ENCODE measurements at places on chromosomes 12 and 14.

GRCh38 chr12:90589956-90590355, 365.0 kb downstream of the CCER1 start:
- no peak for DNase-seq

- no peak for DNase-seq
Observed at GRCh38 chr12:34347367-34347766, 325.1 kb downstream of the ALG10 start.

DNA sequence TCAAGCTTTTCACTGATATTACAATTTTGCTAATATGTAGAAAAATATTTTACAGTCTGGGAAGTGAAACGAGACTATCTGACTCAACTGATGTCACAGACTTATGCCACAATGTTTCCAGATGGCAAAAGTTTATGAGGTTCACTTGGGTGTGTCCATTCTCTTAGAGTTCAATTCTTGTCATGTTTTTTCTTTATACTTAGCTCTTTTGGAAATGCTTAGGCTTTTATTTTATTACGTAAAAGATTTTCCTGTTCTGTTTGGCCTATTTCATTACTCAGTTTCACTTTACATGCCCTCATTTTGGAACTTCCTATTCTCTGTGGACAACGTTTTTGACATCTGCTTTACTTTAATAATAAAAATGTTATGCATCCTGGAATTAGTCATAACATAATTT, 2.1 kb upstream of the PDZRN4 start:
- DNase-seq = no peak

DNA sequence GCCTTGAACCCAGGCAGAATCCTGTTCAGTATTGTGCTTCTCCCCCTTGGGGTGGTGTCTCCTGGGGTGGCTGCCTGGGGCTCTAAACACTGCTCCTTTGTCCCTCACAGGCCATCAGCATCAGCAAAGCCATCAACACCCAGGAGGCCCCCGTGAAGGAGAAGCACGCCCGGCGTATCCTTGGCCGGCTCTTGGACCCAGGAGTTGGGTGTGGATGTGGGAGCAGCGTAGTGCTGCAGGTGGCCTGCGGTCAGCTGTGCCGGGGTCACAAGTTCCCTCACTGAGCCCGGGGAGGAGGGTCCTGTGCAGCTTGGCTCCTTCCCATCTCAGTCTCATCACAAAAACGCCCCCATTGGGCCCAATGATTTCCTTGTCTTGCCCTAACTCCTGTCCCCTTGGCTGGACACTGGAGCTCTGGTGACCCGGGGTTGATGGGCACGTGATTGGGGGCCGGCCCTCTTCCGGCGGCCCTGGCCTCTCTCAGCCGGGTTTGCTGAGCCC, 12.7 kb downstream of the HIP1R start:
- no peak for DNase-seq

DNA sequence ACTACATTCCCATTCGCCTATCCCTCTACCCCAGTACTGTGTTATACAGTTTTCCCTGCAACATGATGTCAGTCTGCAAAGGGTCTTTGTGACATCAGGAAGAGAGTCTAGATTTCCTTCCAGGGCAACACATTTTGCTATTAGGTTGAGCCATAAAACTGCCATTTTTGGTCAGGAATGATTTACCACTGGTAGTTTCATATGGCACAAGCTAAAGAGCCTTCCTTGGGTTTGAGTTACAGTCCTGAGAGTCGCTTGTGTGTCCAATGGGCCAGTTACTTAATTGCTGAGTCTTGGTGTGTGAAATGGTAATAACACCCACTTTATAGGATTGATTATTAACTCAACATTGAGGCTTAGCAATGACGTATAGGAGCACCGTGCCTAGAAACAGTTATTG, 22.6 kb upstream of the AMIGO2 start:
- DNase-seq = no peak

GRCh38 chr12:56122637-56123036, 4.6 kb downstream of the ZC3H10 start:
- DNase-seq = no peak

DNA sequence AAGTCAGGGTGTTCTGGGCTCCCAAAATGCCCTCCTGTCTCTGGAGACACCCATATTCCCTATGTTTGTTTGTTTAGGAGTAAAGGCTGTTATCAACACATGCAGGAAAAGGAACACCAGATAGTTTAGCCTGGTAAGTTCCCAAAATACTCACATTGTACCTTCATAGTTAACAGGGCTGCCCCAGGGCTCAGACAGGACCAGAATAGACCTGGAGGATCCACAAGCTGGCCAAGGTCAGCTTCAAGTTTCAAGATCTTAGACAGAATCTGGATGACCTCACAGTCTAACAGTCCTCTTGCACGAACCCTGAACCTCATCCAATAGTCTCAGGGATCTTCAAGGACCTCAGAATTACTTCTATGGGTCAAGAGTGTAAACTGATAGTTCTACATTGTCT, 18.1 kb upstream of the HSP90B1 start:
- no peak for DNase-seq

DNA sequence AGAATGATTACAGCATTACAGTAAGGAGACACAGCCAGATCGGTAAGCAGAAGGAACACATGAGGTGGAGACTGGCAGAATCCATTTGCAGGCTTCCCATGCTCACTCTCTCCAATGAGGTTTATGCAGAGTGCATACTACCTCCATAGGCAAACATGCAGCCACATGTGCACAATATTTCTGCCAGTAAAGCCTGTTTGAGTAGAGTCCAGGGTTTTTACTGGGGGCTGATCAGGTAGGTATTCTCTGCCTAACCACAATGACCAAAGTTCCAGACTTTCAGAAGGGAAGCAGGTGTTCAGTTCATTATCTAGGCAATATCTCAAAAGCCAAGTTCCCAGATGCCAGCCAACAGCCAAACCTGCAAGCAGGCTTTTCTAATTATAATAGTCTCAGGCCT, 31.1 kb downstream of the INTS13 start:
- no peak for DNase-seq

DNA sequence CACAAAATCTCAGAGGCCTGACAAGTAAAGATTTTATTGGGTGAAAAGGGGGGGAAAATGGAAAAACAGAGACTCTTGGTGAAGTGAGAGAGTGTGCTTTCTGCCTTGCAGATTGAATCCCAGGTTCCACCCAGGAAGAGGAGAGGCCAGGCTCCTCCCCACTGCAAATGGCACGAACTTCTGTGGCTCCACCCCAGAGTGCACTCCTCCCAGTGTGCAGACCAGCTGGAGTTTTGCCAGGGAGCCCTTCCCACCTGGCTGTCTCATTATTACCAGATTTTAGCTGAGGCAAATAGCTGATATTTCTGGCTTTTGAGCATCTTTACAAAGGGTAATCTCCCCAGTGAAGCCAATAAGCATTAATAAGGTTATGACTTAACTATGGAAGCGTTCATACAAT, 51.9 kb downstream of the TESPA1 start:
- DNase-seq = no peak

DNA sequence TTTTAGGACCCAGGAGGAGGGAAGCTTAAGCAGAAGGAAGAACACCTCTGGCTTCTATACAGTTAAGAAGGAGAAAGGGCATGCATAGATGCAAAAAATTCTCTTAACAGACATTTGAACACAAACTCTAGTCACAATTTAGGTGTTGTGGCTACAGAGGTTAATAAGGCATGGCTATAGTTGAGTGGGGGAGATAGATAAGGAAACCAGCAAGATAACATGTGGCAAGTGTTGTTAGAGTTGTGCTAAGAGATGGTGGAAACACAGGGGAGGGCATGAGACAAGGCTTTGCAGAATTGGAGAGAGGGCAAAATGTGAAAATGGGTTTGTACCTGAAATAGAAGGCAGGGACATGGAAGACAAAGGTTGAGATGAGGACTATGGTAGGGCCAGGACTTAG, 88.9 kb downstream of the MSRB3 start:
- DNase-seq = no peak

DNA sequence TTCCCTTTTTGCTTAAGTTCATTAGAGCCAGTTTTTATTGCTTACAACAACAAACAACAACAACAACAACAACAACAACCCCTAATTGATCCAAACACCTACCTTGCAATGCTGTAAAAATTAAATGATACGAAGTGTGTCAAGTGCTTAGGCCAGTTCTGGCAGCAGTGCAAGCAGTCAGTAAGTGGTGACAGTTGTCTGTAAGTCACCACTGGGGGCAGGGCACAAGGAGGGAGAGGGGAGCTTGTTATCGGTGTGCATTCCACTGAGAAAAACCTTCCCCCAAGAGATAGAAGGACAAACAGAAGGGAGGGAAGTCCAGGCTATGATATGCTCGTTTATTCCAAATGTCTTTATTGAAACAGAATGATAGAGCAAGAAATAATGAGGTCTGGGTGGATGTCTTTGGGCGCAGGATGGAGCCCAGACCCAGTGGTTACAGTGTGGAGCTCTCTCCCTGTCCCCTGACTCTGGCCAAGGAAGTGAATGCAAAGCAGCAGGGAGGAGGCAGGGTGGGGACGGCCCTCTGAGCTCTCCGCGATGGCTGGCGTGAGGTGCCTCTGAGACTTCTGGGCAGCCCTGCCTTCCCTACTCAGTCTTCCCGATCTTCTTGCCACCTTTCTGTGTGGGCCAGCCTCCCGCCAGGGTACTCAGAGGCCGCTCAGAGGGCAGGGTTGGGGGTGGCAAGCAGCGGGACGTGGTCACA, 6.5 kb downstream of the SLC22A17 start:
- DNase-seq = no peak

DNA sequence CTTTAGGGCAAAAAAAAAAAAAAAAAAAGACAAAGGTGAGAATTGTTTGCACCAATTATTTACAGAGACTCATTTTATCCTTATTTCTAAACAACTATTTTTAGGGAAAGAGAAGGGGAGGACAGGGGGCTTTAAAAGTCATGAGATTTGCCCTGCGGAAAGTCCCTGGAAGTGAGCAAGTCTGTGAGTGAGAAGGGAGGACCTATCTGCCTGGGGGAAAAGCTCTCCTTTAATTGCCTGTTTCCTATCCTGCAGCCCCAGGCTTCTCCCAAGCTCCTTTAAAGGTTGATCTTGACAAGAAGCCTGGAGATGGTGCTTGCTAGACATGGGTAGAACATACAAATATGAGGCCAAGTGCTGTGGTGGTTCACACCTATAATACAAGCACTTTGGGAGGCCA, 8.3 kb upstream of the CHST11 start:
- no peak for DNase-seq

DNA sequence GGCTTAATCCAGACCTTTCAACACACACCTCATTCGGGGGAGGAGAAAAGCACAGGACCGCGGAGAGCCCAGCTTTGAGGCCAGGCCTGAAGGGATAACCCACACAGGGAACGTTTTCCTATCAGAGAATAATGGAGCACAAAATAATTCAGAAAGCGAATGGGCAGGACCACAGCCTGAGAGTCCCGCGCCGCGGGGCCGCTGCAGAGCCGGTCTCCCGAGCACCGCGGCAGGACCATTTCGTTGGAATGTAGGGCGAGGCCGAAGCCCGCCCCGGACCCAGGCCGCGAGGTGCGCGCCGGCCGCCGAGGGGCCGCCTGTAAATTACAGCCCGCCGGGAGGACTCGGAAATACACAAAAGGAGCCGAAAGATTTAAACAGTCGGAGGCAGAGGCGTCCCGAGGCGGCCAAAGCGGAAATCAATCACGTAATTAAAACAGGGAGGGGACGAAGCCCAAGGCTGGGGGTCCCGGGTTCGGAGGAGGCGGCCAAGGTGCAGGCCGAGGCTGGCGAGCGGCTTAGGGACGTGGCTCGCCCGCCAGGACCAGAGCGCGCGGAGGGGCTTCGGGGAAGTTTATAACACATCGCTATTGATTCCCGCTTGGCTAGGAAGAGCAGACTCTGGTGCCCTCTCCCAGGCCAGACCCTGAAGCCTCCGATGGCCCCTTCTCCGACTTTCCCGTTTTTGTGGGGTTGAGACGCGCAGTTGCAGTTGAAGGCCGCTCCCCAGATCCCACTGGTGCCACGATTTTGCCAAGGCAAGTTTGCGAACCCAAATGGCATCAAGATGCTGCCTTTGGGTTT, 6.3 kb upstream of the HOXC4 start:
- no peak for DNase-seq

GRCh38 chr12:62523619-62524018, 57.0 kb downstream of the MON2 start:
- no peak for DNase-seq

- no peak for DNase-seq
Observed at GRCh38 chr14:33451211-33451610, 499.7 kb downstream of the EGLN3 start.

DNA sequence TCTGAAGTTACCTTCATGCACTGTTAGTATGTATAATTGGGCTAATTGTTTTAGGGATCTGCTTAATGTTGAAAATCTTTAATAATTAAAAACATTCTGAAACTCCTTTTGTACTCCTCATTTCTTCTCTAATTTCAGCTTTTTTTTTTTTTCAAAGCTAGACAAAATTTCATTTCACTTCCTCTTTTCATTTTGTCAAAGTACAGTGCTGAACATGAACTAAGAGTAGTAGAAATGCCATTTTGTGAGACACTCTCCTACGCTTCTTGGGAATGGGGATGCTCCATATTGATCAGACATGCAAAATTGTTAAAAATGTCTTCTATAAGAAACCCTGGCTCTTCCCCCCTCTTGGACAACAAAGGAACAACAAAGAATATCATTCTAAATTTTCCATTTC, 1.7 kb downstream of the ABCD2 start:
- DNase-seq = no peak

- DNase-seq = no peak
Observed at GRCh38 chr14:98269533-98269932, 1002.5 kb downstream of the BCL11B start.

GRCh38 chr12:70268972-70269371, 25.7 kb downstream of the CNOT2 start:
- DNase-seq = no peak

DNA sequence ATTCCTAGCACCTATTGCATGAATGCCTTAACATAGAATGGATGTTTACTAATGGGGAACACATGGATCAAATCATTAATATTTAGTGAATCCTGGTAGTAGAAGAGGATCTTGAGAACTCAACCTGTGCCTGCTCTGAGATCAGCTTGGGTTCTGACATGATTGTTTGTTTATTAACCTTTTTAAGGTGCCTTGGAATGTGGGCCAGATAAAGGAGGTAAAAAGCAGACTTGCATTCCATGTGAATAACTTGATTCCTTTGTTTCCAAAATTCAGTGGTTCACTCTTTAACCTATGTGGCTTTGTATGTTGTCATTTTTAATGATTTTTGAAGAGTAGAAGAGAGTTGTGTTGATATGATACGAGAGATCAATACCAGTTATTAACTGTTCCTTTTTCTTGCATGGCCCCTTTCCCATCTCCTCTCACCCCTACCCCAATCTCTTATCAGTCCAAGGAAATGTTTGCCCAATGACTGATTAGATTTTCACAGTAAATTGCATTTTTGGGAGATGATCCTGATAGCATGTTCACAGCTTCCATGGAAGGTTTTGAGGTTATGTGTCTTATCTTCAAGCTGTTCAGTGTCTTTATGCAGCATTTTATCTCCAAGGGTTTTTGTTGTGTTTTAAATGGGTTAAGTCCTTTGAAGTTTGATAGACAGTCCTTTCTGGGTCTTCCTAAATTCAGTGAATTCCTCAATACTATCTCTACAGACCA, 193.7 kb upstream of the FRMD6 start:
- no peak for DNase-seq

GRCh38 chr12:109696485-109697269, 16.9 kb upstream of the FAM222A start:
- DNase-seq = no peak

GRCh38 chr14:85325134-85326017, 204.6 kb upstream of the FLRT2 start:
- no peak for DNase-seq

GRCh38 chr14:81066672-81067071, 111.3 kb downstream of the TSHR start:
- no peak for DNase-seq

- DNase-seq = no peak
Observed at GRCh38 chr12:27081668-27082111, 688 bp downstream of the C12orf71 start.

- no peak for DNase-seq
Observed at GRCh38 chr12:4356041-4356327, 23.5 kb downstream of the FGF23 start.

Measured in germinal center (tissue), 1 donor.